ENCODE measurements at places on chromosomes 7 and 10.

DNA sequence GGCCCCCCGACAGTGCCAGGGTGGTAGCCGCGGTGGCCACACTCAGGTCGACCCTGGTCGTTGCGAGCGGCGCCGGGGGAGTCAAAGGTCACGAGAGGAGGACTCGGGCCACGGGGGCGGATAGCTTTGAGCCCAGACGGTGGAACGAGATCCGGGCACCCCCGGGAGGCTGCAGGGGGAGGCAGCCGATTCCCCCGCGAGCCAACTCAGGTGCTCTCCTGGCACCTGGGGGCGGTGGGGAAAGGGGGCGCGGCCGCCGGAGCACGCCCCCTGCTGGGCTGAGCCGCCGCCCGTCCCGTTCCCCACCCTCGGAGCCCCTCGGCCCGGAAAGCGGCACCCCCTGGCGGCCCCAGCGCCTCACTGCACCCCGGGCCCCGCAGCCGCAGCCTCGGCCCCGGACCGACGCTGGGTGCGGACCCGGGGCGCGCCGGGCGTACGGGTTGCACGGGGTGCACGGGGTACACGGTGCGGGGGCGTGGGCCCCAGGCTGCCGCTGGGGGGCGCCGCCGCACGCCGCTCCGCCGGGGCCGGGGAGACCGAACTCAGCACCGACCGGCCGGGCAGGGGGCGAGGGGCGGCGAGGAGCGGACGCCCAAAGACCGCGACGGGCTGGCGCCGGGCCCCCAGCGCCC is 521 bp upstream of the NYAP1 start:
- DNase-seq, result peak; percentile 83

- DNase-seq, result no peak
Measured at GRCh38 chr10:58331646-58332045, 3.2 kb upstream of the UBE2D1 start.

- DNase-seq, result no peak
Measured at GRCh38 chr7:25031432-25031831, 51.5 kb upstream of the OSBPL3 start.

DNA sequence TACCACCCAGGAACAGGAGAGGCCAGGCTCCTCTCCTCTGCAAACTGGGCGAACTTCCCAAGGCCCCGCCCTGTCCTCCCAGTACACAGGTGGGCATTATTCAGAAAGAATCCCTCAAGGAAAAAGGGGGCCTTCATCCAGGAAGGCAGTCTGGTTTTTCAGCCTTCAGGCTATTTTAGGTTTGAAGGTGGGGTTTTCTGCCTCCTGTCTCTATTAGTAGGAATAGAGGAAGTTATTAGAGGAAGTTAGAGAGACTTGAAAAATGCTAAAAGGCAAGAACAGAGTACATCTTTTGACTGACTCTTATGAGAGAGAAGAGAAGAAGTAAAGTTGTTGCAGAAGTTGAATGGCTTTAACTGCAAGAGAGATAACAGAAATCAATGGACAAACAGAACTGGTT is 250.9 kb upstream of the SORCS1 start:
- DNase-seq, result no peak

GRCh38 chr10:6161921-6162320 is 40.8 kb upstream of the PFKFB3 start:
- no peak for DNase-seq

DNA sequence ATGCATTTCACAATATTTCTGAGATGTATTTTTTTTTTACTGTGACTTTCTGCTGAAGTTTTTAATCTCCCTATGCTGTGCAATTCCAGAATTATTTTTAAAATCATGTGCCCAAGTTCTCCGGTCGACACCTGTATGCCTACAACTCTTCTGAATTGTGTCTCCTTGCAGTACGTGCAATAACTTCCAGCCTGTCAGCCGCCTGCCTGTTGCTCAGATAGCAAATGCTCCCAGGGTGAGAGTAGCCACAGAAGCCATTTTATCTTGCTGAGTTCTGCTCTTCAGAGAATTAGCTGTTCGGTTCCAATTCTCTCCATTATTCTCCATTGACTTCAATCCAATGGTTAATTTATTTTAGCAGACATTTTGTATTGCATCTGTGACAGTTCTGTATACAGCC is 188.3 kb downstream of the CDC14C start:
- no peak for DNase-seq

GRCh38 chr7:7933915-7934526 is 34.6 kb upstream of the GLCCI1 start:
- no peak for DNase-seq

Data from OCI-LY7 (cell line).